ENCODE measurements at places on chromosomes 5 and 9.

DNA sequence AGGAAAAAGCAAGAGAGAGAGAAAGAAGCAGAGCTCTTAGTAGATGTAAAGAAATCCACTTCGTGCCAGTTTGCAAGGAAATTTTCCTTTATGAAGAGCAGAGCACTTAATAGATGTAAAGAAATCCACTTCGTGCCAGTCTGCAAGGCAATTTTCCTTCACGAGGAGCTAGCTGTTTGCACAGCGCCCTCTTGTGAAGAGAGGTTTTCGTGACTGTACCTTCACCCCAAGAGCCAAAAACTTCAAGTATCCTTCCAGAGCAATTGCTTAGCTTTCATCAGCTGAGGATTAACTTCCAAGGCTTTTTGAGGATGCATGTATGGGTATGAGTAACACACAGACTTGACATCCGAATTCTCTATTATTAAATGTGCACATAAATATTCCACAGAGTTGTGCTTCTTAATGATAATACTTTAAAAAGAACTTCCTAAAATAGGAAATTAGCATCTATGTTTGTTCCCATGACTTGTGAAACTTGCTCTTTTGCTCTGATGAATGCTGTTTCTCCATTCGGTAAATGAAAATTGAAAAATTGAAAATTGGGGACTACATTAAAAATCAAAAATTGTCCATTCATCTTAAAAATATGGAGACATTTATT is 525.6 kb downstream of the PDE4D start:
- DNase-seq, result peak; percentile 53

DNA sequence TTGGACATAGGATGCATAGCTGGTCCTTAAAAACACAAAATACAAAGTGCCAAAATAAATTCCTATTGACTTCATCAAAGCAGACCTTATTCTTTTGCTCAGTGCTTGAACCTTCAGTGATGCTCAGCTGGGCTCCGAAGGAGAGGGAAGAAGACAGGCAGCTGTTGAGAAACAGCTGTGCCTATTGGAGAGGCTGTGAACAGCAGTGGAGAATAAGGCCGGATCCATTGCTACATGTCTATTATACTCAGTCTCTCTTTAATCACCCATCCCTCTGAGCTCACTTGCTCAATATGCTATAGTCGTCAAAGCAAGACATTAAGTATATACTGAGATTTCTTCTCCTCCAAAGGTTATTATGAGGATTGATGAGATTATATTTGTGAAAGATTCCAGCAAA is 174.4 kb downstream of the CHSY3 start:
- DNase-seq, result no peak

GRCh38 chr5:107289030-107289714 is 381.6 kb downstream of the EFNA5 start:
- DNase-seq, result peak; percentile 26

DNA sequence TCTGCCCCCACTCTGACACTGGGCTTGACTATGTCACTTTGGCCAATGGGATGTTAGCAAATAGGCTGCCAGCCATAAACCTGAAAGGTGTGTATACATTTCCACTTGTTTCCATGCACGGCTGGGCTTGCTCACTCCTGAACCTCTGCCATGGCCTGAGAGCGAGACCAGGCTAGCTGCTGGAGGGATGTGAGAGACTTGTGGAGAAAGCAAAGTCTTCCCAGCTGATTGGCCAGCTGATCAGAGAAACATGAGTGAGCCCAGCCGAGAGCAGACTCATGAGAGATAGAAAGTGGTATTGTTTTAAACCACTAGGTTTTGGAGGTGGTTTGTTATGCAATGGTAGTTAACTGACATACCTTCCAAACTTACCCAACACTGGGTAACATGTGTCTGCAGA is 13.9 kb downstream of the FAM193B start:
- no peak for DNase-seq

DNA sequence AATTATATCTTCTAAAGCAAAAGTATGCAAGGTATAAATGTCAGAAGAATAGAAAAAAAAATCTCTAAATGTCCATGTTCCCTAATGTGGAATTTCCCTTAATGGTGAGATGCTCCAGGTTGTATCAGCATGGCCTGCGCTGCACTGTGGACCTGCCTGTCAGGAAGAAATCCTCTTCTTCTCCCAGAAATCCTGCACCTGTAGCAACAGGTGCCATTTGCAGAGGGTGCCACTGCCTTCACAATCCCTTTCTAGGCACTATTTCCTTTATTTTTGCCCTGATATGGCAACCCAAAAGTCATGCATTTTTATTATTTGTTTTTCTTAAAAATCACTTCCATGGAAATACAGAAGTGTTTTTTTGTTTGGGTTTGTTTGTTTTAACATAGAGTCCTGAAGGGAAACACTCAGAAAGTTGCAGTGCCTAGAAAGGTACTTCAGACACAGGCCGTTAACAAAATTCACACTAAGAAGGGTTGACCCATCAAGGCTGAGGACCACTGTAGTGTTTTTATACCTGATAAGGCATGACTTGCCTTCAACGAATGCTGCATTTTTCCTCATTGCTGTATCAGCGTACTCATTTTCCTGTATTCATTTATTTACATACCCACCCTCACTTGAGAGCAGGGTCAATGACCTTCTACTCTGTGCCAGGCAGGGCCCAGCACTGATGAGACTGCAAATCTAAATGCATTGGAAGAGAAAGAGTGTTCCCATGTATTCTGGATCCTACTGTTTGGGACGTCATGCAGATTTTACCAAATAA is 177.8 kb downstream of the SNX18 start:
- no peak for DNase-seq

DNA sequence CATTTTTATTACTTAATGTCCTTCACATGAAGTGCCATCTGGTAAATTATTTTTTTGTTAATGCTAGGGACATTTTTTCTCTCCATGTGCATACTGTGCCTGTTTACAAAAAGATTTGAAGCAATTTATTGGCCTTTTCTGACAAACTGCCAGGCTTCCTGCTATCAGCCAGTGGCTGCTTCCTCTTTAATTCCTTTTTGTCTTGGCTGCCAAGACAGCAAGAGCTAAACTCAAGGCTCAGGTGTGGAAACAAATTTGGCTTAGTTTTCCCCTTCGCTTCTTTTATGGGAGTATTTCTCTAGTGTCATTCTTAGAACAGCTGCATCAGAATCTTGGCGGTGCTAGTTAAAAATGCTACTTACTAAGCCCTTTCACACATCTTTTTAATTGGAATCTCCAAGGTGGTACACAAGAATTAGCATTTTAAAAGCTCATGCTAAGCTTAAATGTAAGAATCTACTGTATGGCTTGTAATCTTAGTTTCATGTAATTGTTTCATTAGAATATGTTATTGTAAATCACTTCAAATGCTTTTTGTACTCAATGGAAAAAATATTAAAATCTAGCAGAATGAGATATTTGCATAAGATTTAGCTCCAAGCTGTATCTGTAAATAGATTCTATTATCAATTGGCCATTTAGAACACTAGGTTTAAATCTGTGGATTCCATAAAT is 134.2 kb upstream of the RASGRF2 start:
- DNase-seq, result no peak

GRCh38 chr9:133707065-133707762 is 30.9 kb downstream of the SARDH start:
- no peak for DNase-seq

GRCh38 chr5:150311015-150311692 is 8.4 kb upstream of the ARSI start:
- DNase-seq, result no peak

DNA sequence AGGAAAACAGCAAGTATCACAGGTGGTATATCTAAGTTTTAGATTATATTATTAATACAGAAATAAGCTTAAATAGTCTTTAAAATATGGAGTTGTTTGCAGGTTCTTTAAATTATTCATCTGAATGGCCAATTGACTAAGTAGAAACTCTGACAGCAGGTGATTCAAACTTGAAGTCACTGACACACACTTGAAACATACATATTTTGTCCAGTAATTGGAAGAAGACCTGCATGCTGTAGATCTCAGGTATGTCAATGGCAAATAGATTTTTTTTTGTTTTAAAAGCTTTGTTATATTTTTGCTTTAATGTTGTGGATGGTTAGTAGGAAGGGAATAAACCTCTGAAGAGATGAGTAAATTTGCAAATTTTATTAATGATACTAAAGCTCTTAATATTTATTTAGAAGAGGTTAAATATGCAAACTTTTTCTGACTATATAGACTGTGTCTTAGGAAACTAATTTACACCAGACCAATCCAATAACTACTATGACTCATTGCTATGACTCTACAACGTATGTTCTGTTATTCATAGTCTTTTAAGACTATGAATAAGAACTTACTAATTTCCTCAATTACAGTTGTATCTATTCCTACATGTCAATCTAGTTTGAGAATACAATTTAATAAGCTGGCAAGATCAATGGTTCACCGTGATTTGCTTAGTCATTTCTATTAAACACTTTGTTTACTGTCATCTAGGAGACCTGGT is 53.9 kb upstream of the RORB start:
- no peak for DNase-seq

DNA sequence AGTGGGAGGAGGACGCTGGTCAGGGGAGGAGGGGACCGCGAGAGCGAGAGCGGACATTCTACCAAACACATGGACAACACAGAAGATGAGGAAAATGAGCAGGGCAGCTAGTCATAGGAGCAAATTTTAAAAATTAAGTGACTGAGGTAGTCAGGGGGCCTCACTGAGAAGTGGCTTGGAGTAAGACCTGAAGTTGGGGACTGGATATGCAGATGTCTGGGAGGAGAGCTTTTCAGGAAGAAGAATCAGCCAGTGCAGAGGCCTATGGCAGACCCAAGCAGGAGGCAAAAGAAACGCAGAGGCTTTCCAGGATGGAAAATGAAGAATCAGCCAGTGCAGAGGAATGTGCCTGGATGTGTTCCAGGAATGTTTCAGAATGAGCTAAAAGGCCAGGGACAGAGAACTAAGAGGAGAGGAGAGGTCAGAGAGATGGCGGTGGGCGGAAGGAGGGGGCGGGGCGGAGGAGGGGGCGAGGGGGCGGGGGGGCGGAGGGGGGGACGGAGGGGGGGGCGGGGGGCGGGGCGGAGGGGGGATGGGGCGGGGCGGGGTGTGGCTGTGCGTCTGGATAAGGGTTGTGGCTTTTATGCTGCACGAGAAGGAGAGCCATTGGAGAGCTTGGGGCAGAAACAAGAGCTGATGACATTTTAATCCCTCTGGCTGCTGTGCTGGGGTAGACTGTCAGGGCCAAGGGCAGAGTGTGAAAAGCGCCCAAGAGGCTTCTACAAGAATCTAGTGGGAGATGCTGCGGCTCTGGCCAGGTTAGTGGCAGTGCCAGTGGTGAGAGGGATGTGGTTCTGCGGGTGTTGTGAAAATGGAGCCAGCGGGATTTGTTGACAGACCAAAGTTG is 129.6 kb downstream of the KCNIP1 start:
- peak; percentile 25 for DNase-seq

DNA sequence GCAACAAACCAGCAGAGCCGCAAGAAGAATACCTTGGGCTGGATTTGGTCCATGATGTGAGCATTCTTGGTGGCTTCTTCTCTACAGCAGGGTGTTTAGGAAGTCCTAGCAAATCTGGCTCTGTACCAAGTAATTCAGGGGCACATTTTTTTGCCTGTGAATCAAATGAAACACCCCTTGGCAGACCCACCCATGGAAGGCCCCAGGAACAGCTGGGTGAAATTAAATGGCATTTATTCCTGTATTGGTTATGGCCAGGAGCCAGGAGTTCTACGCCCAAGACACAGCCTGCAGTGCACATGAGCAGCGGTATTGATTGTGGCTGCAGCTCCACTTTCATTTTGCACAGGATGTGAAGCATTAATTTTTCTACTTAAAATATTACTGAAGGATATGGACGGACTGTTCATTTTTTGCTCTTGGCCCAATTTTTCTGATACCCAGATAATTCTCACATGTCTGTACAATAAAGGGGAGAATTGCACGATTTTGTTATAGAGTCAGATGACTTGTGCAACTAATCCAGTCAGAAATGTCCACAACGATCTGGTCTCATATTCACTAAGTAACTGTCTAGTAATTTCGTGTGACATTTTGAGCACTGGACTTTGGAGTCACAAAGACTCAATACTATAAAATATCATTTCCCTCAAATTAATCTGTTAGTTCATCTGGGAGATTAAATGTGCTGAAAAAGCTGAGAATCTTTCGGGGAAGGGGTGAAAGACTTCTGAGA is 120.7 kb upstream of the APC start:
- DNase-seq, result no peak

- no peak for DNase-seq
Measured at GRCh38 chr5:130605234-130605633, 559.8 kb downstream of the HINT1 start.

- DNase-seq, result peak; percentile 72
Measured at GRCh38 chr9:93450945-93451815, at the start of gene FAM120A. Gene FAM120A, plus strand, starts transcription at chr9:93451685. Its CDS starts 231 bp downstream, at chr9:93451916.

- DNase-seq, result no peak
Measured at GRCh38 chr5:27191786-27192510, 153.6 kb upstream of the CDH9 start.

DNA sequence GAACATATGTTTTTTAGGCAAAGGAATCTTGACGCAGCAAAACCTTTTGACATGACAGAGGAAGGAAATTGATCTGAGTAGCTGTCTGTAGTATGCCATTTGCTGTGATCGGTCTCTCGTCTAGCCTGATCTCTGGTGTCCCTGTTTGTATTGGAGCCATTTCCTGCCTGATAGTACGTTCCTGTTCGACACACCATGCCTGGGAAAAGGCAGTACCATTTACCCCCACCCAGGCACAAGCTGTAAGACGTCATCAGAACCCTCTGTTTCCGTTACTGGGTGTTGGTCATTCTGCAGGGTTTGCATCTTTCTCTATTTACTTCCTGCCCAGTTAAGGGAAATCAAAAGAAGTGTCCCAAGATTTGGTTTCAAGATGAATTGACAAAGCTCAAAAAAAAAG is 129.7 kb downstream of the CEMIP2 start:
- no peak for DNase-seq

GRCh38 chr5:93078082-93079038 is 502.7 kb downstream of the NR2F1-AS1 start:
- peak; percentile 19 for DNase-seq

DNA sequence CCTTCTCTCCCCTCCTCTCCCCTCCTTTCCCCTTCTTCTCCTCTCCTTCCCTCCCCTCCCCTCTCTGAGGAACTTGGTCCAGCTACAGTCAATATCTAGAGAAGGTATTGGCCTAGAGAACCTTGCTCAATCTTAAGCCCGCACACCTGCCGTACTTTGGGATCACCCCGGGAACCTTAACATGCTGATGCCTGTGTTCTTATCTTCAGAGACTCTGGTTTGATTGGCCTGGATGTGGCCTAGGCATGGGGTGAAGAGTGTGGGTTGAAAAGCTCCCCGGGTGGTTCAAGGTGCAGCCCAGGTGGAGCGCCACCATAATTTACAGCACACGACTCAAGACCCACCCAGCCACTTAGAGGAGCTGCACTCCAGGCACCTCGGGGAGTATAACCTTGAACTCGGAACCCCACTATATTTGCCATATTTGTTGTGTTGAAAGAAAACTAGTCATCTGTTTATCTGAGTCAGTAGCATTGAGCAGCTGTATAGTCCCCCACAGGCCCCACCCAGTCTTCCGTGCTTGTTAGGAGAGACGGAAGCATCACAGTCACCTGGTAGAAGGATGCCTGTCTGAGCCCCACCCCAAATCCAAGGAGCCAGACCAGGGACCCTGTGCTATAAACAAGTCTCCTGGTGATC is 14.4 kb upstream of the PHF19 start:
- DNase-seq, result peak; percentile 78
